ENCODE measurements at places on chromosomes 4 and X.
A peak's percentile ranks its signal among the peaks of the same experiment; 100 is the strongest.

- no peak for DNase-seq
Observed at GRCh38 chrX:137354851-137355250, 211.1 kb upstream of the ZIC3 start.

DNA sequence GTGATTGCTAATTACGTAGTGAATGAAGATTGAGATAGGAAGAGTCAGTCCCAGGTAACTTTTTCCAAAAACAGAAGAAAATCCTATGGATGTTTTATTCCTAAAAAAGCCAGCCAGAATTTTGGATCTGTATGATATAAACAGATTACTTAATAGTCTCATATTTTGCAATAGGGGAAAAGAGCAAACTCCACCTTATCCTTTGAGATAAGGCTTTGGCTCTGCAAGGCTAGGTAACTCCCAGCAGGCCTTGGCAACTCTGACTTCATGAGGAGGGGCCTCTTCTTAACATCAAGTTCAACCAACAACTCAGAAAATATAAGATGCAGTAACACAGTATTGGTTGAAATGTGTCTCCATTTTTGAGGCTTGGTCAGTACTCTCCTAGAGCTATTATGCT is 98.7 kb upstream of the SLC4A4 start:
- DNase-seq, result no peak

DNA sequence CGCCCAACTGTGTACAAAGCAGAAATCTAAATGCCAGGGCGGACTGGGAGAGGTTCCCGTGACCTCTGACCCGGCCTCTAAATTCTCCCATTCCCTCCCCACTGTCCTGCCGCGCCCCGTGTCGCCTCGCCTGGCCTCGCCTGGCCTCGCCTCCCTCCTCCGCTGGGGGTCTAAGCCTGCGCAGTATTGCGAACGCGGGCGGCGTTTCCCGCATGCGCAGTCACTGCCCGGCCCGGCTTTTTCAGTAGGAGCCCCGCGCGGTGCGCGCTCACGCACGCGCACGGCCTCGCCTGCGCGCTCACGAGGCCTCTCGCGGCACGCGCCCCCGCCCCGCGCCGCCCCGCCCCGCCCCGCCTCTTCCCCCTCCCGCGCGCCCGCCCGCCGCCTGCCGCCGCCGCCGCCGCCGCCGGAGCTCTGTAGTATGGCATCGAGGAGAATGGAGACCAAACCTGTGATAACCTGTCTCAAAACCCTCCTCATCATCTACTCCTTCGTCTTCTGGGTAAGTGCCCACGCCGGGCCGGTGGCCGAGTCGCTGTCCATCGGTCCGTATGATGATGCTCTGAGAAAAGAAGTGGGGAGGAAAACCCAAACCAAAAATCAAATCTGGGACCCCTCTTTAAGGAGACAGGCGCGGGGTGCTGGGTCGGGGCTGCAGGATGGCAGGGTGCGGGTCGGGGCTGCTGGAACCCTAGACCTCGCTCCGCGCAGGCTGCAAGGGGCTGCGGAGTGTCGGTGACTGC is at the start of gene TSPAN7:
Gene TSPAN7, plus strand, starts transcription at position 417 of the 743 bp plus-strand sequence. Its CDS starts 5 bp downstream, at position 422.
- DNase-seq, result peak; percentile 70

- DNase-seq, result no peak
Observed at GRCh38 chr4:6771229-6771671, 11.3 kb upstream of the KIAA0232 start.

- no peak for DNase-seq
Observed at GRCh38 chr4:41878170-41878969, 56.9 kb upstream of the TMEM33 start.

- DNase-seq, result no peak
Observed at GRCh38 chrX:115367455-115367854, 77.9 kb downstream of the LUZP4 start.

DNA sequence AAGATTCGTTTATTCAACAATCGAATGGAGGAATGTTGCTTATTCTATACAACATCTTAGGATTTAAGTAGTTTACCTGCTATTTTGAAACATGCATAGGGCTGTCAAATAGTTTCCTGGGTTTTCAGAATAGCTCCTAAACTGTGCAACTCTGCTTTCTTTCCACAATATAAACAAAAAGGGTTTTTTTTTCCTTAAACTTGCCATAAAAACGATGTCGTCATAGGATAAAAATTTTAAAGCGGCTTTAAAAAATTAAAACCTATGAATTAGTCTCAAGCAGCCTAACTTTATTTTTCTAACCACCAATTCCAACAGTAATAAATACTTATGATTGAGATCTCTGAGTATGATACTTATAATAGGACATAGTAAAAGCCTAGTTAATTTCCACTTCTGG is 21.6 kb upstream of the STIM2 start:
- DNase-seq, result no peak

- DNase-seq, result no peak
Observed at GRCh38 chr4:109154424-109154823, 148.0 kb downstream of the COL25A1 start.

DNA sequence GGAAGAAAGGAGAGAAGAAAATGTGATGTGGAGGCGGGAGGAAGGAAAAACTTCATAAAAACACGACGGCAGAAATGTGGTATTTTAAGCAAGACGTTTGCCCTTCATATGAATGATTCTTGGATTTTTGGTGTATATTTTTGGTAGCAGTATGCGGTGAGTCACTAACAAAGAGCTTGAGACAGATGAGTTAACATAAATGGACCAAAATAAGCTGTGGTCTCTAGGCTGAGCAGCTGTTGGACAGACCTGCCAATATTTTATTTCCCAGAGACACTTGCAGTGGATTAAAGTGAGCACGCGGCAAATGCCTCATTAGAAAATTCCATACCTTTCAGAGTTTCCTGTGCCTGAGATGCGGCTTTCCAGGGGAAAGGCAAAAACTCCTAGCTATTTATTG is 43.1 kb upstream of the RPS6KA3 start:
- no peak for DNase-seq

- DNase-seq, result no peak
Observed at GRCh38 chr4:41257906-41258305, 1.2 kb downstream of the UCHL1 start.

- peak; percentile 58 for DNase-seq
Observed at GRCh38 chrX:109774706-109775105, 41.6 kb upstream of the ACSL4 start.

DNA sequence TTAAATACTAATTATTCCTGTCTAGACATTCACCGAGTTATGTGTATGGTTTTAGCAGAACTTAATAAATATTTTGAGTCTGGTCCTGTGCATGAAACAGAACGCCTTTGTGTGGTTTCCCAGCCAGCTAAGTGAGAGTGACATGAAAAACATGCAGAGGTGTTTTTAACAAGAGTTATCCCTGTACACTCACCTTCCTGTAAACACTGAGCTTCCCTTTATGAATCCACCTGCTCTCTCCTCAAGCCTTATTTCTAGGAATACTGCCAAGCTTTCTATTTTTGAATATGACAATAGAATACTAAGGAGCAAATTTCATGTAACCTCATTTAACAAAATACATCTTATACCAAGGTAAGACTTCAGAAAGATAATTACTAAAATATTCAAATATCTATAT is 270.3 kb upstream of the CTSO start:
- DNase-seq, result no peak

DNA sequence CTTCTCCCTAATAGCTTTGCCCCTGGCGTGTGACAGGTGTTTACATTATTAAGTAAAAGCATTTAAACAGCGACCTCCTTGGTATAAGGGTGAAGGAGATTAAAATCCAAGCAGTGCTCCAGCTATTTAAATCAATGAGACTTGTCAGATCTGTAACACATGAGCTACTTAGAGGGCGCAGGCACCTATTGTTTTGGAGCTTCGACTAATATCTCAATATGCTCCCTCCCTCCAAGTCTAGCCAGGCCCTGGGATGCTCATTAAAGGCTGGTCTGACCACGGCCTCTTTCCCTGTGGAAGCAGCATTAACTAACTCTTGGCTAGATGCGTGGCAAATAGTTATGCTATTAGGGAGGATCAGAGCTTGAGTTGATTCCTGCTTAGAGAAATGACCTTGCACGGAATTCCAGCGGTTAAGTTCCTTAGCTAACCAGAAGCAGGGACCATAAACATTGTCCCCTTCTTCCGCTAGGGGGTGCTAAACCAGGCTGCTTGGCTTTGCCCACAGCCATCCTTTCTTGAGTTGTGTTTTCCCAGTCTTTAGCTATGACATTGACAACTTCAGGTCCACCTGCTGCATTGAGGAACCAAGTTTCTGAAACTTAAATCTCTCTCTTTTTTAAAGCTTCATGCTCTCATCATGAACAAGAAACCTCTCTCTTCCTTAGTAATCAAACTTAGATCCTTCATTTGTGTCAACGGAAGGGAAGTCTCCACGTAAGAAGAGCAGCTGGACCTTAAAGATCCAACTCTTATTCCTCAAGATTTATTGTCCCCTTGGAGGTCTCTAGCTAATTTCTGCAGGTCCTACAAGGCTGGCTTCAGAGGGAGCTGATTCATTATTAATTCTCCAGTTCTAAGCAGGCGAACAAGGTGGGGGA is 80.7 kb upstream of the IGFBP7 start:
- DNase-seq, result peak; percentile 60

- no peak for DNase-seq
Observed at GRCh38 chr4:57093845-57094831, 16.0 kb downstream of the IGFBP7 start.

DNA sequence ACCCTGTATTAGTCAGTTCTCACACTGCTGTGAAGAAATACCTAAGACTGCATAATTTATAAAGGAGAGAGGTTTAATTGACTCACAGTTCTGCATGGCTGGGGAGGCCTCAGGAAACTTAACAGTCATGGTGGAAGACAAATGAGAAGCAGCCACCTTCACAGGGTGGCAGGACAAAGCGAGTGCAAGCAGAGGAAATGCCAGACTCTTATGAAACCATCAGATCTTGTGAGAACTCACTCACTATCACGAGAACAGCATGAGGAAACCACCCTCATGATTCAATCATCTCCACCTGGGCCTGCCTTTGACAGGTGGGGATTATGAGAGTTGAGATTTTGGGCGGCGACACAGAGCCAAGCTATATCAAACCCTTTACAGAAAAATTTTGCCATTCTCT is 722.4 kb downstream of the RAB28 start:
- DNase-seq, result no peak

GRCh38 chr4:104490096-104490769 is 4.5 kb downstream of the CXXC4 start:
- peak; percentile 66 for DNase-seq

DNA sequence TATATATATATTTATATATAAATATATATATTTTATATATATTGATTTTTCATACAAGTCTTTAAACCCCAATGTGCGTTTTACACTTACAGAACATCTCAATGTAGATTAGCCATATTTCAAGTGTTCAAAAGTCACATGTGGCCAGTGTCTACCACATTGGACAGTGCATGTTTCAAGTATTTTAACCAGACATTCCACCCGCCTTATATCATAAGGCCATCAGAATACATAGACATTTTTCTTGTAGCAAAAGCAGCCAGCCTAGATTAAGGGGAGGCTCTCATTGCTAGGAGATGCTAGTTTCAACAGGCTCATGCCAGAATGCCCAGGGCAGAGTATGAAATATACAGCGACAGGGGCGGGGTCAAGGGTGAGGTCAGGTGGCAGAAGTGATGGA is 202.0 kb downstream of the NR3C2 start:
- DNase-seq, result no peak

- no peak for DNase-seq
Observed at GRCh38 chr4:141142423-141142822, 9.2 kb upstream of the RNF150 start.

GRCh38 chr4:10552591-10553280 is 95.5 kb upstream of the ZNF518B start:
- DNase-seq, result no peak

- peak; percentile 44 for DNase-seq
Observed at GRCh38 chr4:71187404-71188155, 151.2 kb upstream of the SLC4A4 start.

GRCh38 chr4:24795666-24796381 is 451 bp downstream of the SOD3 start:
- no peak for DNase-seq

- no peak for DNase-seq
Observed at GRCh38 chr4:3374667-3375066, 67.1 kb upstream of the HGFAC start.

GRCh38 chrX:24876530-24877287 is 139.1 kb downstream of the ARX start:
- no peak for DNase-seq

DNA sequence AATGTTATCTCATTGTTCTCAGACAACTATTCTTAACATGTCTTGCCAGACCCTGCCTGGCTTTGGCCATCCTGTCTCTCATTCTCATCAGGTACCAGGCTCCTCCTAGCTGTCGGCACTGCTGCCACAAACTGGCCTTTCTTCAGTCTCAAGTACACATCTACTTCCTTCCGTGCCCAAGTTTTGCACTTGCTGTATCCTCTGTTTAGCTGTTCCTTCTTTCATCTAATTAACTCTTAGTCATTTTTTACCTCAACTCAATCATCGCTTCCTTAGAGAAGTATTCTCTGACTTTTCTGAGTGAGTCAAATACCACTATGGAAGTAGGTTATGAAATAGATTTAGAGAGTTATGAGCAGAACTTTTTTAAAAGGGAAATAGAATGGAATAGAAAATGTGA is 19.7 kb downstream of the CXCL3 start:
- no peak for DNase-seq

- no peak for DNase-seq
Observed at GRCh38 chrX:50622751-50623150, 152.1 kb upstream of the DGKK start.

DNA sequence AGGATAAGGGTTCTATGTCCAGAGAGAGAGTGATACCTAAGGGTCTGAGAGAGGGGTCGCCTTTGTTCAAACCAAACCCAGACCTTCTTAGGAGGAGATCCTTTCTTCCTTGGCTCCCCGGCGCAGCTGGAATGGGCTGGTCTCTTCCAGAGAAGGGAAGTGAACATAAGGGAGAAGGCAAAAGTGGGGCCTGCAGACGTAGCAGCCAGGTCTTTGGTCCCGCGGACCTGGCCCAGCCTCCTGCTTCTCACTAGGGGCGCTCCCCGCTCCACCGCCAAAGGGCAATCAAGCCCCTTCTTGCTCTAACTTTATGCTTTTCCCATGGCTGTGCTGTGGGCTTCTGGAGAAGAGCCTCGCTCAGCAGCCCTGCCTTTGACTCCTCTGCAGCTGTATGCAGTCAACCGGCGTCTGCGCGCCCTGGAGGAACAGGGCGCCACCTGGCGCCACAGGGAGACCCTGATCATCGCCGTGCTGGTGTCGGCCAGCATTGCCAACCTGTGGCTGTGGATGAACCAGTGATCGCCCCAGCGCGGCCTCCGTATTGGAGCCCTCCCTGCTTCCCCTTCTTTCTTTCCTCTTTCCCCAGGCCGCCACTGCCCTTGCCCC is 6.5 kb downstream of the FATE1 start:
- DNase-seq, result no peak

GRCh38 chrX:71870208-71871098 is 40.2 kb upstream of the NHSL2 start:
- no peak for DNase-seq

Measured in GM13977 (cell line).